Panc1 (cell line): ENCODE measurements at places on chromosomes 16 and 17. TPM values are rescaled to one million over a fixed set of nuclear protein-coding genes. Genes with fewer than 3 reads are reported as not detected.

KRTAP4-4 gene
- not detected for total RNA-seq

SLC5A11 gene
- 0.13 TPM for total RNA-seq

LLGL2 gene
- total RNA-seq: 201 TPM

GPRC5B gene
- total RNA-seq: 10.4 TPM

ZP2 gene
- total RNA-seq: not detected

ST6GALNAC1 gene
- total RNA-seq: 0.15 TPM

ZNF785 gene
- total RNA-seq: 6.2 TPM

TLCD2 gene
- total RNA-seq: 7.0 TPM

FOXF1 gene
- 0.10 TPM for total RNA-seq

TM4SF5 gene
- not detected for total RNA-seq

SOX15 gene
- total RNA-seq: 0.33 TPM

TERB1 gene
- total RNA-seq: not detected

CD300A gene
- total RNA-seq: 0.21 TPM

SLC16A13 gene
- 13.1 TPM for total RNA-seq

MEFV gene
- 0.46 TPM for total RNA-seq

KCNG4 gene
- not detected for total RNA-seq

CACNB1 gene
- total RNA-seq: 14.9 TPM

NPIPA5 gene
- 0.26 TPM for total RNA-seq

FOXN1 gene
- total RNA-seq: not detected

MYH1 gene
- total RNA-seq: not detected

MMP15 gene
- total RNA-seq: 10.9 TPM

CACNG4 gene
- total RNA-seq: 40.3 TPM

CCL7 gene
- total RNA-seq: 0.31 TPM

MT1E gene
- 170 TPM for total RNA-seq

TP53TG3B gene
- total RNA-seq: 0.18 TPM

IL17C gene
- not detected for total RNA-seq

ABCA9 gene
- 0.05 TPM for total RNA-seq

NEK8 gene
- 11.9 TPM for total RNA-seq

ITGA2B gene
- total RNA-seq: 2.4 TPM

SLC13A2 gene
- total RNA-seq: not detected

SLC35G6 gene
- total RNA-seq: not detected

CDH3 gene
- total RNA-seq: 16.7 TPM

JUP gene
- total RNA-seq: 352 TPM

CDRT15 gene
- total RNA-seq: not detected

ABHD15 gene
- 33.7 TPM for total RNA-seq

PMFBP1 gene
- total RNA-seq: 0.10 TPM

SGCA gene
- not detected for total RNA-seq

RANGRF gene
- total RNA-seq: 16.7 TPM

ASPHD1 gene
- total RNA-seq: 87.0 TPM

SCO1 gene
- total RNA-seq: 28.0 TPM

PPL gene
- 89.4 TPM for total RNA-seq

SLC46A1 gene
- 16.9 TPM for total RNA-seq

GRAP gene
- 0.21 TPM for total RNA-seq

TPSAB1 gene
- total RNA-seq: not detected

MYCBPAP gene
- total RNA-seq: 2.2 TPM

NPB gene
- total RNA-seq: 3.9 TPM

AANAT gene
- not detected for total RNA-seq

MPP3 gene
- total RNA-seq: 7.1 TPM

ZNF423 gene
- 0.49 TPM for total RNA-seq

DHRS7C gene
- not detected for total RNA-seq

CLDN7 gene
- 43.1 TPM for total RNA-seq
